ENCODE measurements at places on chromosomes 6 and 20. TPM values are rescaled to one million over a fixed set of nuclear protein-coding genes. Genes with fewer than 3 reads are reported as not detected.

The ANGPT4 gene
- 0.29 TPM for total RNA-seq

DNA sequence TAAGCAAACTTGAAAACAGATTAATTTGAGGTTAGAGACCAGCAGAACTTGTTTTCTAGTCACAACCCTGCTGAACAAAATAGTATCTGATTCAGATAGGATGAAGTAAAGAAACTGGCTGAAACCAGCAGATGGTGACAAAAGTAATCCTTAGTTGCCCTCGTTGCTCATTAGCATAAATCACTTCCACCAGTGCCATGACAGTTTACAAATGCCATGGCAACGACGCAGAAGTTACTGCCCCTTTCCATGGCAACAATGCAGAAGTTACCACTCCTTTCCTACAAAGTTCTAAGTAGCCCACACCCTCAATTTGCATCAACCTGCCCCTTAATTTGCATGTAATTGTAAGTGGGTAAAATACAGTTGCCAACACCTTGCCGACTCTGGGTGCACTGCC, 23.7 kb downstream of the SNRPB start:
- peak; percentile 52 for ATAC-seq

The ZC2HC1B gene
- 0.71 TPM for total RNA-seq

The SLC24A3 gene
- total RNA-seq, result 0.15 TPM

DNA sequence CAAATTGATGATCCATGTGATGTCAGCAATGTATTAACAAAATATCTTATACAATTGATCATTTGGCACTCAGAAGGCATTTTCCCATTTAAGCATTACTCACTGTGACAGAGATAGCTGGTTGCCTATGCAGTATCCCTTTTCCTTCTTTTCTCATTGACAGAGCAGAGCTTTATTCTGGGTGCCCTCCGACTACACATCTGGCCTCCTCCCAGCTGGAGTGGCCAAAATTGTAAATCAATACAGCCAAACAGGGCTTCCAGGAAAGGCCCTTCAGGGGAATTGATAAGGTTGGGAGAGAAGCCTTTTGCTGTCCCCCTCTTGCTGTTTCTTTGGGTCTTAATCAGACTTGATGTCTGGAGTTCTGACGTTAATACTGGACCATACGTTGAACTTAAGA, 9.6 kb upstream of the BLOC1S5 start:
- ATAC-seq, result no peak

DNA sequence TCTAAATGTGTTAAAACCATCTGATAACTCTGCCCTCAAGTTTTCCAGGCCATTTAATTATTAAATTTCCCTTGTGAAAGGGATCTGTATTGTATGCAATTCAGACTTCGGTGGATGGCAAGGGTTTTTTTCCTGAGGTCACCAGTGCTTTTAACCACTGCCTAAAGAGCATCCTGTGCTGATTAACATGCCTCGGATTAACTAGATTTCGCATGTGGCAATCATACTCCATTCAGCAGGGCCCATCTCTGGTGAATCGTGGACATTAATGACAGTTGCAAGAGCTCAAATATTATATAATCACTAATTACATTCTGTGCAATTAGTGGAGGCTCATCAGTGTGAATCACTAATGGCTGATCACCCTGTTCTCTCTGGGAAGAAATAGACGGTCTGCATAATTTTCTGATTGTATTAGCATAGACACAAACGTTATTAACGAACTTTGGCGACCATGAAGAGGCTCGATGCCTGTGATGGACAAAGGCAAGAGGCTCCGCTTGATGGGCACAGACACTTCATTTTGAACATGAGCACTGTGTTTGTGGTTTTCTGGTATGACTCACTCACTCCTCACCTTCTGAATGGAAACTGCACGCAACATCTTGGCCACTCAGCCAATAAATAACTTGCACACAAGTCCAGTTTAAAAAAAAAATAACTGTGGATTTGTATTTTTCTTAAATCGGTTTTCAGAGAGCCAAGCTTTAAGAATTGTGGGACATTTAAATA, 31.4 kb downstream of the LINC00237 start:
- ATAC-seq, result no peak

GRCh38 chr20:36105711-36106226, 48.8 kb upstream of the EPB41L1 start:
- no peak for ATAC-seq

- ATAC-seq, result no peak
Observed at GRCh38 chr20:48207505-48207904, 422.2 kb upstream of the SULF2 start.

The MOG gene
- total RNA-seq, result 1.9 TPM

The LINC00237 gene
- total RNA-seq, result 0.89 TPM

DNA sequence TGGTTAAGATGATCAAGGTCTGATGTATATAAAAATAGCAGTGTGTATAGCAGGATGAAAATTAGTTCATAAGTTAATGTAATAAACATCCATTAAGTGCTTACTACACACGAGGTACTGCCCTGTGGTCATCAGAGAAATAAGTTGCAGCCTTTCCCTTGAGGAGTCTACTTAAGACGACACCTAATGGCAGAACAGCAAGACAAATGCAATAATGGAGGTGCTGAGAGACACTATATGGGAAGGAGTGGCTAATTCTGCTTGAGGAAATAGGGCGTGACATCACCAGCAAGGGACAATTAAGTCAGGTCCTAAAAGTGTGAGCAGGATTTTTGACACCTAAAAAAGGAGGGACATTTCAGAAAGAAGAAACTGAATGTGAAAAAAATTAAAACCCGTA, 75.2 kb downstream of the BACH2 start:
- ATAC-seq, result no peak

The SOBP gene
- 43.9 TPM for total RNA-seq

DNA sequence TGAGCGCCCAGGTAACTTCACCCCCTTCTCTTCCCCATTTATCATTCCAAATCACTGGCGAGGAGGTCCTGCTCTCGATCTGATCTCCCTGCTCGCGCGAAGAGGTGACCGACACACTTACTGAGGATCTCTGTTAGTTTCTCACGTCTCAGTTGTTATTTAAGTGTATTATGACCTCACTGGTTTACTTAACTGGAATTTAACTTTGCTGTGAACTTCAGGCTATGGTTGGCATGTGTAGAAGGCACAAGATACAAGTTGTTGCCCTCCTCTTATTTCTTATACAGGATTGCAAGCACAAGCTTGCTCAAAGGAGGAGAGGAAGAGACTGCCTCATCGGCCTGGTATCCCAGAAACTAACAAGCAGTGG, 1.2 kb downstream of the RNF217 start:
- ATAC-seq, result no peak

The TRIM15 gene
- total RNA-seq, result not detected

Measured in motor neuron (in vitro differentiated cells).